ENCODE measurements at places on chromosomes 7 and 10.

DNA sequence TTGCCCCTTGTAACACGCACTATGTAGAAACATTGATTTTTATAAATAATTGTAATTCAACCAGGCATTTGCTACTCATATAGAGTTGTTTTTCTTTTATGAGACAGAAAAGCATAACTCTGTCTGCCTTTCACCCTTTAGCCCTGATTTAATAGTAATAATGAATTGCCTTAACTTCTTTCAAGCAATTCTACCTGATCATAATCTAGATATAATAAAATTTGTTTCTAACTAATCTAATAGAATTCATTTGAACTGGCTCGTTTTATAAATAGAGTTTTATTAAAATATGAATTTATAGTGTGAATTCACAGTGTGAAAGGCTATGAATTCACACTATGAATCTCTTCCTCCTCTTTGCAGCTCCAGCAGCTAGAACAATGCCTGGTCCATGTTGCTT is 184.1 kb upstream of the PTN start:
- DNase-seq = no peak

- no peak for DNase-seq
Measured at GRCh38 chr10:77638321-77639101, 903 bp upstream of the KCNMA1 start.

GRCh38 chr7:42907316-42907715 is 4.6 kb downstream of the C7orf25 start:
- DNase-seq = no peak

DNA sequence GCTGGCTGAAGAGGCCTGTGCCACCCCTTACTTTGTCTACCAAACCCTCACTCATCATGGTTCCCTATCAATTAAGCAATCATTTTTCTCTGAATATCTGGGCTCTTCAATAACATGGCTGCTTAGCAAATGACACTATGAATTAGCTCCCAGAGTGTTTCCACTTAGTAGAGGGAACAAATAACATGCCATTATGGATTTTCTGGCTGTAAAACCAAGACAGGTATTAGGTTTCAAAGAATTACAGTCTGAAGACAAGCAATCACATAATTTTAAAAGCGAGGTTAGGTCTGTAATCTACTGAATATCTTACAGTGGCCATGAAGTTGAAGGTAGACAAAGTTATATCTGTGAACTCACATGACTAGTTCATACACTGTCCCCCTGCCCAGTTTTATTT is 220.8 kb upstream of the PHYHIPL start:
- no peak for DNase-seq

- DNase-seq = no peak
Measured at GRCh38 chr7:422886-423225, 96.8 kb downstream of the PDGFA start.

GRCh38 chr10:34884272-34884952 is 69.3 kb upstream of the PARD3 start:
- DNase-seq = no peak

GRCh38 chr7:123770378-123770777 is 21.6 kb upstream of the WASL start:
- no peak for DNase-seq

- no peak for DNase-seq
Measured at GRCh38 chr10:52956861-52957260, 184.3 kb upstream of the MBL2 start.

- no peak for DNase-seq
Measured at GRCh38 chr7:36741866-36742265, 17.6 kb upstream of the AOAH start.

- DNase-seq = no peak
Measured at GRCh38 chr10:124231168-124232155, 138.1 kb upstream of the CHST15 start.

GRCh38 chr7:90933984-90934383 is 330.2 kb upstream of the FZD1 start:
- no peak for DNase-seq

- DNase-seq = peak; percentile 19
Measured at GRCh38 chr10:73093922-73094850, 2.5 kb downstream of the P4HA1 start.

DNA sequence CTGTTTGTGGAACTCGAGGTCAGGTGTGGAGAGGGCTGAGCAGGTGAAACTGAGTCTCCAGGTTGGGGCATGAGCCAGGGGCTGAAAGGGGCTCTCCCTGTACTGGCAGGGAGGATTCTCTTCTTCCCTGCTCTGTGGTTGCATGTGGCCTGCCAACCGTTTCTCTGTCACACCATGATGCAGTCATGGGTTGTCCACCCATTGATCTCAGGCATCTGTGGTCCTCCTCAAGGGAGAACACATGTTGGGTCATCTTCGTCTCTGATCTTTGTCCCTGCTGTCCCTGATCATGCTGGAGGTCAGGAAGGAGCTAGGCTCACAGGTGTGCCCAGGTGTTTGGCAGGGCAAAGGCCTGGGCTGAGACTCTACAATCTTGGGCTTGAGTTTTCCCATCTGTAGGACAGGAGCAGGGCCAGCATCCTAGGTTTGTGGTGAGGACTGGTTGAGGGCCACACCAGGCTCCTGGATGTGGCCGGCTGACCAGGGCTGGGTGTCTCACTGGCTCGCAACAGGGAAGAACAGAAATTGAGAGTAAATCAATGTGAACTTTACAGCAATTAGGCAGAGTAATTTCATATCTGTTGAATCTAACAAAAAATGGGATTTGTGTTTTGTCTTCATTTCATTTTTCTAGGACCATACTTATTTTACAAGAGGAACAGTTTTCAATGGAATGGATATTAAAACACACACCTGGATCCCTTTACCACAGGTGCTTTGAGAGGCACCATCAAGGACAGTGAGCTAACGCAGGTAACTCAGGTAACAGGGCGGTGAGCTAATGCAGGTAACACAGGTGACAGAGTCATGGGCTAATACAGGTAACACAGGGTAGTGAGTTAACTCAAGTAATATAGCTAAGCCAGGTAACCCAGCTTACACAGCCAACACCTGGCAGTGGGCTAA is 58.5 kb upstream of the IGFBP3 start:
- no peak for DNase-seq

GRCh38 chr10:79237454-79238157 is 109.7 kb upstream of the PPIF start:
- no peak for DNase-seq

GRCh38 chr7:90958647-90959046 is 305.6 kb upstream of the FZD1 start:
- DNase-seq = peak; percentile 58

DNA sequence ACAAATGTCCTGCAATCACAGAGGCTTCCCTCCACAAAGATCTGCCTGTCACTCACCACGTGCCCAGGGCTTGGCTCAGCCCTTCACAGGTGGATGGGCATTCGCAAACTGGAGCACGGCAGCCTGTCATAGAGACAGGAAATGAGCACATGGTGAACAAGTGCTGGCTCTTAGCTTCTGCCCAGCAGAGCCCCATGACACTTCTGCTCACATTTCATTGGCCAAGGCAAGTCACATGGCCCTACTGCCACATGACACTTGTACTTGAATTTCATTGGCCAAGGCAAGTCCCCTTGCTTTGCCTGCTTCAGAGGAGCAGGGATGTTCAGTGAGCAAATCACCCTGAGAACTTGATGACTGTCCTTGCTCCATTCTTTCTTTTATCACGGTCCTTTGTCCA is 110.8 kb upstream of the PPP2R2D start:
- no peak for DNase-seq

DNA sequence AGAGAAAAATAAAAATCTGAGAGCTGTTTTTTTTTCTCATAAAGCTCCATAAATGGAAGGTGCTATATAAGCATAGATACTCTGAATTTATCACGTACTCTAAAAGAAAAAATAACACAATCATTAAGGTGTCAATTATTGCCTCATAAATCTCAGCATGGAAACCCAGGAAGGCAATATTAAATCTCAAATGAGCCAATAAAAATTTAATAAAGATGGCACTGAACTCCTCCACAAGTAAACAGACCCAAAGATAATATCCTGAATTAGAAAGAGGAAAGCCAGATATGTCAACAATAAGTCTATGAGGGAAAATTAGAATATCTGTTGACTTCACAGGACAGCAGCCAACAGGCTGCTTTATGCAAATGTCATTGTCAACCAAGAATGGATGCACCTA is 66.5 kb downstream of the CDK6 start:
- DNase-seq = no peak

DNA sequence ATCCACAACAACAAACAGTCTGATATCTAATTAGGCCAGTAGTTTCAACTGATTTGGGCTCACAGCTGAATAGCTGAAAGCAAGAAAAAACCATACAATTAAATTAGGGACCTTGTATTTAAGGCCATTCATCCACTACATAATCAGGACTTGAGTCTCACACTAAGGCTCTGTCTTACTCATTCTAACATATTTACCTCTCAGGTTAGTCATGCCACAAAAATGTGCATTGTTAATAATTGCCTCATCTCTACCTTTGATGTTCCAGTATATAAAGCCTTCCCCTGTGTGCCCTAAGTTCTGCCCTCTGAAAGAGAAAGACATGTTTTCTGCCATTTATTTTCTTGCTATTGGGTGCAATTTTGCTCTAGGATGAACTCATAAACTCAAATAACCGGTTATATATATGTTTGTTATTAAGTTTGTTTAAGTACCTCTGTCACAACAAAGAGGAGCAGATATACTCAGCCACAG is 5.3 kb upstream of the C1GALT1 start:
- DNase-seq = peak; percentile 75

DNA sequence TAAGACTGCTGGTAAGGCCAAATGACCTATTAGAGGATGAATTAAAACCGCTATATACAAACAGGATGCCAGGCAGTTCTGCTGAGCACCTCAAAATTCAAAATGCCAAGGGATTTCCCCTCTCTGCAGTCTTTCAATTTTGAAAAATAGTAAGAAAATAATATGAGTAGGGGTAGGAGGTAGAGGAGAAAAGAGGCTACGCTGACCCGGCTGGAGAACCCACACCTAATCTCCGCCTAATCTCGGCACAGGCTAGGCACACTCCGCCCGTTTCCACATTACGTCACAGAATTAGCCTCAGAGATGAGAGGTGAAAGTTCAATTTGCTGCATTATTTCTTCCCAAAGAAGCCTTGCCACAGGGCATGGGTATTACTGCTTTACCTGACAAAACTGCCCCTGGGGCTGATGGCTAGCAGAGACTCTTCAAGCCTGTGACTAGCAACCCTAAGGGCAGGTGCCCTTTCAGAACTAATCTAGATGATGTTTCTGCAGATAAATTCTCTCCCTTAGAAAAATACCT is 21.3 kb upstream of the SPOCK2 start:
- no peak for DNase-seq

- no peak for DNase-seq
Measured at GRCh38 chr10:13787015-13787421, 200.3 kb downstream of the PRPF18 start.

- peak; percentile 24 for DNase-seq
Measured at GRCh38 chr7:101058355-101058754, 26.9 kb upstream of the TRIM56 start.

GRCh38 chr10:110865809-110866482 is 5.8 kb upstream of the PDCD4 start:
- no peak for DNase-seq

GRCh38 chr10:123323884-123324283 is 169.7 kb downstream of the BUB3 start:
- no peak for DNase-seq

DNA sequence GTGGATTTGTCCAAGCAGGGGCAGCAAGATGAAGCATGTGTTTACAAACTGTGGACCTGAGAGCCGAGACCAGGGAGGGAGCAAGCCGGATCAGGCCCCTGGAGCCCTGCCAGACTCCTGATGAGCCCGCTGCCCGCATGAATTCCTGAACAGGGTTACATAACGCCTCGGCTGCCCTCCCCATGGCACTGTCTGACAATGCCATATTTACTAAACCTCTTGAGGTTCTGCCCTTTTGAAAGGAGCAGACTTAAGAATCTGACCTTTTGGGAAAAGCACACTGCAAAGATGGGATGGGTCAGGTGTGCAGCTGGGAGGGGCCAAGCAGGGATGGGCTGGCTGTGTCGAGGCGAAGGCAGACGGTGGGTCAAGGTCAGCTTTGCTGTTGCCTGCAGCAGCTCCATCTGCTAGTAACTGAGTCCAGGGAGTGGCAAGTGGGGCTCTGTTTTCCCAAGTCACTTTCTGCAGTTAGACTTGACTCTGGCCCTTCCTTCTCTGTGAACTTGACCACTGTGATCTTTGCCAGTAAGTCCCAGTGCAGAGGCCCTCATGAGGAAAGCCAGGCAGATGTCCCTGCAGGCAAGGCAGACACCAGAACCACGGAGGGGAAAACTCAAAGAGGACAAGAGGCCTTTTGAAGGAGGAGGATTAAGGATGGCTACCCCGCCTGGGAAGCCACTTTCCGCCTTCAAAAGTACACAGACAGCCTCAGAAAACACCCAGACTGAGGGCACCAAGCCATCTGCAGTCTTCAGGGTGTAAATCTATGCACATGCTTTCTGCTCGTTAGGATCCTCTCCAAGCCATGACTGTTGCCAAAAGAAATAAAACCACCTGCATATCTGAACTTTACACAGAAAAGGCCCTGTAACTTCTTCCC is 175.8 kb downstream of the TNS3 start:
- no peak for DNase-seq

GRCh38 chr10:130138479-130138866 is 2.3 kb downstream of the GLRX3 start:
- DNase-seq = peak; percentile 60

DNA sequence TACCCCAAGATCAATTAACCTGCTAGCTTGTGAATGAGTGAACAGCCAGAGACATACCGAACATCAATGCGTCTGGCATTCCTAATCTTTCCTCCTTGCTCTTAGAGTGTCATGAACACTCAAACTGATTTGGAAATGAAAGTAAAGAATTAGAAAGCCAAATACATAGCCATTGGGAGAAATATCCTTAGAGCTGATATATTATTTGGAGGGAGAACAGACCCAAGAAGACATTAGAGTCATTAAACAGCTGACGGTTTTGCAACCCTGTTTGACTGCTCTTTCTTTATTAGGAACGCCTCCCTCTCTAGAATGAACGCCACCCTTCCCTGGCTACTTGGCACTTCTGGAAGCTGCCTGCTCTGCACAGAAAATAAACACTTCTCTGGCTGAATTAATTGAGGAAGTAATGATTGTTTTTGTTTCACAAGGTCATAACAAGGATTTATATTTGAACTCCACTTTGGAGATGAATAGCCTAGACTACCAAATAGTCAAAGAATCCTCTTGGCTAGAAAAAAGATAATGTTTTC is 42.8 kb downstream of the CTTNBP2 start:
- DNase-seq = no peak

DNA sequence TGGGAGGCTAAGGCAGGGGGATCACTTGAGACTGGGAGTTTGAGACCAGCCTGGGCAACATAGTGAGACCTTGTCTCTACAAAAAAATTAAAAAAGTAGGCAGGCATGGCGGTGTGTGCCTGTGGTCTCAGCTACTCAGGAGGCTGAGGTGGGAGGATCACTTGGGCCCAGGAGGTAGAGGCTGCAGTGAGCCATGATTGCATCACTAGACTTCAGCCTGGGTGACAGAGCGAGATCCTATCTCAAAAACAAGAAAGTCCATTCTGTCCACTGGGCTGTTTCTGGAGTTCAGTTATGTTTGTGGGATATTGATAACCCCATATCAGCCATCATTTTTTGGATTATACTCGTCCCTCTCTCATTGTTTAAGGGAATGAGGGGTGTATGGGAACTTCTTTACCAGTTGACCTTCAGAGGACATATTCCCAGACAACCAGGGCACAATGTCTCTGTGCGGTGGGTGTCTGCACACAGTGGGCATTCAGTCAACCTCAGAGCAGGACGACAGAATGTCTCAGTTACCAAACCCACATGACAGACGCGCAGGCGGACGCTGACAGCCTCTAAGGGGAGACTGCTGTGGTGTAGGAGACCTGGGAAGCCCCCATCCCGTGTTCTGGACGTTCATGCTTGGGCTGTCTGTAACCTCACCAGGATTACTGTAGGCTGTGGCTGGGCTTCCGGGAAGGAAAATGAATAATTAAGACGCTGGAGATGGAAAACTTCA is 69.4 kb downstream of the CARD11 start:
- no peak for DNase-seq

Data from HFFc6 (cell line).